Right ventricle myocardium inferior (tissue), 1 donor: ENCODE measurements at places on chromosomes 2 and 18. TPM values are rescaled to one million over a fixed set of nuclear protein-coding genes. Genes with fewer than 3 reads are reported as not detected.

DNA sequence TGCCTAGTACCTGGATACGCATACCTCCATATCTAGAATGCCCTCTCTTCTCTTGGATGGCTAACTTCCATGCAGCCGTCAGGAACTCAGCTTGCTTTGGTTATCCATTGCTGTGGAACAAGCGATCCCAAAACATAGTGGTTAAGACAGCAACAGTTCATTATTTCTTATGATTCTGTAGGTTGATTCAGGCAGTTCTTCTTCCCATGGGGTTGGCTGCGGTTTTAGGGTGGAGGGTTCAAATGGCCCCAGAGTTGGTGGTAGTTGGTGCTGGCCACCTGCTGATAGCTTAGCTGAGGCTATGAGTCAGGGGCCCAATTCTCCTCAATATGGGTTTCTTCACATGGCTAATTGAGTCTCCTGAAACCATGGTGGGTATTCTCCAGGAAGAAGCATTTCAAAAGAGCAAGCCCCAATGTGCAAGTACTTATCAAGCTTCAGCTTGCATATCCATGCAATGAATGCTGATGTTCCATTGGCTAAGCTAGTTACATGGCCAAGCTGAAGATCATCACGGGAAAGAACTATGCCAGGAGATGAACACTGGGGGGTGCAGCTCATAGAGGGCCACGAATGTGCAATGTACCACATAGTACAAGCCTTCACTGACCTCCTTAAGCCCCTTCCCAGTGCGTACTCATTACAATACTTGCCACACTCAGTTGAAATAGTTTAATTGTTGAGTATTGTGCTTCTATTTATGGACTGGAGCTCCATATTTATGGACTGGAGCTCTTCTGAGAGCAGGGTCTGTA is 10.0 kb upstream of the RHOB start:
- no peak for DNase-seq

GRCh38 chr2:200259577-200259957 is 46.9 kb upstream of the SPATS2L start:
- no peak for DNase-seq

The APCDD1 gene
- 34.5 TPM for total RNA-seq

DNA sequence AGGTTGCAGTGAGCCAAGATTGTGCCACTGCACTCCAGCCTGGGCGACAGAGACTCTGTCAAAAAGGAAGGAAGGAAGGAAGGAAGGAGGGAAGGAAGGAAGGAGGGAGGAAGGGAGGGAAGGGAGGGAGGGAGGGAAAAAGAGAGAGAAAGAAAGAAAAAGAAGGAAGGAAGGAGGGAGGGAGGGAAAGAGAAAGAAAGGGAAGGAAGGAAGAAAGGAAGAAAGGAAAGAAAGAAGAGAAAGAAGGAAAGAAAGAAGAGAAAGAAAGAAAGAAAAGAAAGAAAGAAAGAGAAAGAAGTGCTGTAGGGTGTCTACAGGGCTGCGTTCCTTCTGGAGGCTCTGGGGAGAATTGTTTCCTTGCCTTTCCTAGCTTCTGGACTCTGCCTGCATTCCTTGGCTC is 22.5 kb upstream of the RAB11FIP5 start:
- no peak for DNase-seq

- DNase-seq: no peak
These were observed 22.0 kb downstream of the KCNF1 start for GRCh38 chr2:10933700-10934225.

The CHRNG gene
- not detected for total RNA-seq

DNA sequence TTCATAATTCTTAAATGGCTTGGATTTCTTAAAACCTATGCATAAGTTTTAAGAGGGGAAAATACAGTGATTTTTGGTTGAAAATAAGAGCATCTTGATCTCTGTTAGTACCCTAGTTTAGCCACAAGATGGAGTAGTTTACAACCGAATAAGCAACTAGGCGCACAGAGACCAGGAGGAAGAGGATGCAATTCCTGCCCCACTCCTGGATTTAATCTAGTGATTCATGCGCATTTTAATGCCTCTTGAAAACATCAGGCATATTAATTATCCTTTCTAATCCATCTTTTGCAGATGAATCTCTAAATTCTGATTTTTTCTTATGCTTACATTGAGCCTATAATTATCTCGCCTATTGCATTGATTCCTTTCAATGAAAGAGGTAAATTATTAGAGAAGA is 76.7 kb downstream of the MRPS9 start:
- DNase-seq: no peak

GRCh38 chr2:80135001-80135400 is 169.6 kb downstream of the LRRTM1 start:
- no peak for DNase-seq

- no peak for DNase-seq
These were observed 222.6 kb upstream of the ST6GAL2 start for GRCh38 chr2:107108556-107108955.

DNA sequence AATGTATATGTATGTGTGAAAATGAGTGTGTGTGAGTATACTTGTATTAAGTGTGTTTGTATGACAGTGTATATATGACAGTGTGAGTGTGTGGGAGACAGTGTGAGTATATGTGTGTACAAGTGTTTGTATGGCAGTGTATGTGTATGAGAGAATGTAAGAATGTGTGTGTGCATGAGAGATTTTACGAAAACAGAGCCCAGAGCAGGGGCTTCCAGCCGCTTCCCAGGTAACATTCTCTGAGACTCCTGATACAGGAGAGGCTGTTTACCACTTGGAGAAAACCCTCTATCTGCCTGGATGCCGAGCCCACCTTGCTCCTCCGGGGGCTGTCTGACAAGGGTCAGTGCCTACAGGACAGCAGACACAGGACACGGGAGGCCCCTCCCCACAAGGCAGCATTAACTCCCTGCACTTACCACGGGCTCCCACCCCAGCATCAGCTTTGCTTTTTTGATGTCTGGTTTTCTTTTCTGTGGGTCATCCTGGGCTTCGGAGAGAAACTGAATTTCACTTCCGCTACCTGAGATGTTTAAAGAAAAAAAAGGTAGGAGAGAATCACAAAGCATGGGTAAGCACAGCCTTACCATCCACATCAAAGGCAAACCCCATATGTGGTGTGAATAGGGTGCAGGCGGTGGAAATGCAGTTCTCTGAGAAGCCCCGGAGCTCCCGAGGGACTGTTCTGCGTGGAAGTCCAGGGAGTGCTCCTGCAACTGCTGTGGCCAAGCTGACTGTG is 97.6 kb downstream of the UXS1 start:
- no peak for DNase-seq

DNA sequence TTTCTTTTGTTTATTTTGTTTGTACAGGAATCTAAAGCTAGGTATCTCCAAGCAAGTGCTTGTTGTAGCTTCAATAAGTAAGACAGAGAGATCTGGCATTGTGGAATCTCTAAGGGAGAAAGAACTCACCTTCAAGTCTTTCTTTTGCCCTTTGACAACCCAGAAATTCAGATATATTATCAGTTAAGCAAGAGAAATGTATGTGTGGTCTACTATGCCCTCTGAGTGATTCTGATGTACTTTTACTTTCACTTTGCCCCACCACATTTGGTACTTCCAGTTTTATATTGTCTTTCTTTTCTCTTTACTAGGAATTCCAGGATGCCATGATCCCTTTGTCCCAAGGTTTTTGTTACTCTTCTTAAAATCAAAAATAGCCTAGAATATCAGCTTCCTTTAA is 259.6 kb upstream of the PIK3C3 start:
- DNase-seq: no peak

GRCh38 chr18:9791991-9792390 is 83.9 kb downstream of the RAB31 start:
- no peak for DNase-seq

GRCh38 chr2:20012032-20012281 is 511 bp downstream of the MATN3 start:
- DNase-seq: no peak

GRCh38 chr2:187009483-187010239 is 160.7 kb upstream of the ZSWIM2 start:
- no peak for DNase-seq

The TNFAIP6 gene
- total RNA-seq: 2.9 TPM

- DNase-seq: no peak
These were observed 467.7 kb downstream of the PARD3B start for GRCh38 chr2:205012961-205013360.

GRCh38 chr18:10685484-10685883 is 159.7 kb downstream of the NAPG start:
- no peak for DNase-seq

The SLC4A3 gene
- total RNA-seq: 445 TPM

- DNase-seq: no peak
These were observed 17.3 kb downstream of the NCK2 start for GRCh38 chr2:105761931-105762515.

DNA sequence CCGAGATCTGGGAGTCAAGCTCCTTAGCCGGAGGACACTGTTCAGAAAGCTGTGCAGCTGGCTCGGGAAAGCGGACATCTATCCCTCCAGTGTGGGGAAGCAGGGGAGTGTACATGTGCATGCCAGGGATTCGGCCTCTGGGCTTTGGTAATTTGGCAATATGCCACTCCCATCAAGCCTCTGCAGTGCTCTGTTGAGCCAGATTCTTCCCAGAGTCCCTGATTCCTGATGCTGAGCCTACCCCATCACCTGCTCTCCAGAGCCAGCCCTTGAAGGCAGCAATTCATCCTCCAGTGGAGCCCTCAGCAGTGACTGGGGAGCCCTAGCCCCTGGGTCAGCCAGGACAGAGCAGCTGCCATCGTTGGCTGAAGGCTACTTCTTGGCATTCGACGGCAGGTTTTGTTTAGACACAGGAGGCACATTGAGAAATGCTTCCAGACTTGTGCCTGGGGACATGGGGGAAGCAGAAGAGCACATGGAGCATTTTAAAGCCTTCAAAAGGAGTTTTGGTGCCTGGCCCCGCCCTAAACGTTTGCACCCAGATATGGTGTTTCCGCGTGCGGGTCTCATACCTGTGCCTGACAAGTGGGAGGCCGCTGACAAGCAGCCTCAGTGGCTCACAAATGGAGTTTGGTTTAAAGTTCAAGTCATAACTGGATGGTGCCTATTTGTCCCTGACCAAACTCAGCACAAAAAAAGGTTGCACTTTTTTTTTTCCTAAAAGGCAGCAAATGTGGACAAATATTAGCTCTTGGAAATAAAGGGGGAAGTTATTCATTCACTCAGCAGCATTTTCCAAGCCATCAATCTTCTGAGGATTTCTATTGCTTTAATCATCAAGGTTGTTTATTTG is 272.8 kb downstream of the CYRIA start:
- no peak for DNase-seq

DNA sequence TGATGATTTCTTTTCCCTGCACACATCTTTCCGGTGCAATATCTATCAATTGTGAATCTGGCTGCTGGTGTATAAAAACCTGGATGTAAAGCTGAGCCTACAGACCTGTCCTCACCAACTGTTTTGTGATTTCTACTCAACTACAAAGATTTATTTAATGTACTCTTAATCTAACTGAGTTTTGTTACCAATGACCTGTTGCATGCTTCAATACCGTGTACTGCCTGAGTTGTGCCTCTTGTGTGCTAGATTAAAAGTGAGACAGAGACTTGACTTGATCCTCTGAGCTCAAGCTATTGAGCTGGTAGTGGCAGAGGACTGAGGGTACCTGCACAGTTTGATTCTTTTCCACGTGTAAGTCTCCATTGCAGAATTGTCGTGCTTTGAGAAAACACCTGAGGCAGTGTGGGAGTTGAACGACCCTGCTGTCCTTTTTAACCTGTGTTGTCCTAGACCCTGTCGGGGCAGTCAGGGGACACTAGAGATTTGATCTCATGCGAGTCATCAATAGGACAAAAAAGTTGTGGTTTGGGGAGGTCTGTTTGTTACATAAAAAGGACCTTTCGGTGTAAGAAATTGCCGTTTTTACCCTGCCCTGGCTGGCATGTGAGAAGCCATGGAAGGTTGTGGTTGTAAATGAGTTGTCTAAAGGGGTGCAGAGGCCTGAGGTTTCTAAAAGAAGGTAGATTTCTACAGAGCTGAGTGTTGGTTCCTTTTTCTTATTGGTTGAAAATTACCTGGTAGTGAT is 231.3 kb downstream of the ALPK2 start:
- DNase-seq: no peak

The UBR3 gene
- 109 TPM for total RNA-seq

The KANSL1L gene
- 14.7 TPM for total RNA-seq

DNA sequence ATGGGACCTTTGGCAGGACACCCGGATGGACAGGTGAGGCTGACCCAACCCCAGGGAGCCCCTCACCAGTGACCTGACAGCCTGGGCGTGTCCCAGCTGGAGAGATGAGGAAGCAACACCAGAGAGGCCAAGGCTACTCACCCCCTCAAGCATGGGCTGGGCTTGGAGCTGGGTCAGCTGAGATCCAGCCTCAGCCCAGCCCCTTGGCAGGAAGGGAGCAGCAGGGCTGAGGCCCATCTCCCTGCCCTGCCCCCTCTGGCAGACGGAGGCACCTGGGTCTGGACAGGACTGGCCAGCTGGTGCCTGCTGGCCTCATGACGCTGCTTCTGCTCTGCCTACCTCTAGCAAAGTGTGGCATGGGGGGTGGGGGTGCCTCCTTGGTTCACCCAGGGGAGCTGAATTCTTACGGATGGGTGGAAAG is 37.8 kb downstream of the HS6ST1 start:
- peak; percentile 69 for DNase-seq

DNA sequence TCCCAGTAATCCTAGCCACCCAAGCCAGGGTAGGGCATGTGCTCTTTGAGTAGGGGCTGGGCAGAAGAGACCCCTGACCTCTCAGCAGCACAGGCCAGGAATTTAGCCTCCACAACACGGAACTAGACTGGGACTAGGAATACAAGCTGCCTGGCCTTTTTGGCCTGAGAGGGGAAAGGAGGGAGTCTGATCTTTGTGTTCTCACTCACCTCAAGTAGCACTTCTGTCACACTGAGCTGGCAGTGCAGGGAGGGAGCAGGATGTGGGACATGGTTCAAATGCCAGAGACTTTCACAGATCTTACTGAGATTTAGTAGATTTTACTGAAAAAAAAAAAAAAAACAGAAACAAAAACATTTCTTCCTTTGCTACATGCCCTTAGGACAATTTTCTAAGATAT is 395.2 kb downstream of the CMPK2 start:
- DNase-seq: no peak

- DNase-seq: no peak
These were observed 708 bp downstream of the ZNF24 start for GRCh38 chr18:35343488-35343935.

The LGALSL gene
- 6.6 TPM for total RNA-seq
